ENCODE measurements at places on chromosomes 6 and 20. TPM values are rescaled to one million over a fixed set of nuclear protein-coding genes. Genes with fewer than 3 reads are reported as not detected.

DNA sequence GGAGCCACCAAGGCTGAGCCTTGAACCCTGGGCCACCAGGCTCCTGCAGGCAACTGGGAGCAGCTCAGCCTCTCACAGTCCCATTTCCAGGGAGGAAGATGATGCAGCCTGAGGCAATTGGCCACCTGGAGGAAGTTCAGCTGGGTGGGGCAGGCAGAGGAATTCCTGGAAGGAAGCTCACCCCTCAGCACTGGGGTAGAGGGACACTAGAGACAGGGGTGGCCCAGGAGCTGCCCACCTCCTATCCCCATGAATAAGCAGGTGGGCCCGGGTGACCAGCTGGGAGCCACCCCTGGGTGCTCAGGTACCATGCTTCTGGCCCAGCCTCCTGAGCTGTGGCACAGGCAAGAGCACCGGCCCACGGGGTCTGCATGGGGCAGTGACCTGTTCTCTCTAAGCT, 3.6 kb upstream of the HSPA12B start:
- no peak for DNase-seq

DNA sequence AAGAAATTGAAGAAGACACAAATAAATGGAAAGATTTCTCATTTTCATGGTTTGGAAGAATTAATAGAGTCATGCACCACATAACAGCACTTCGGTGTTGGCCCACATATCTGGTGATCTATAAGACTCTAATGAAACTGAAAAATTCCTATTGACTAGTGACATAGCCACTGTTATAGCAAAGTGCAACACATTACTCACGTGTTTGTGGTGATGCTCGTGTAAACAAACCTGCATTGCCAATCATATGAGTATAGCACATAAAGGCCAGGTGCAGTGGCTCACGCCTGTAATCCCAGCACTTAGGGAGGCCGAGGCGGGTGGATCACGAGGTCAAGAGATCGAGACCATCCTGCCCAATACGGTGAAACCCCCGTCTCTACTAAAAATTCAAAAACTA, 84.4 kb upstream of the STMND1 start:
- no peak for DNase-seq

C20orf141 gene
- total RNA-seq, result not detected

- no peak for DNase-seq
Measured at GRCh38 chr20:1338096-1338495, 9.2 kb upstream of the SDCBP2 start.

POU3F2 gene
- 0.61 TPM for total RNA-seq

HBS1L gene
- 70.0 TPM for total RNA-seq

DNA sequence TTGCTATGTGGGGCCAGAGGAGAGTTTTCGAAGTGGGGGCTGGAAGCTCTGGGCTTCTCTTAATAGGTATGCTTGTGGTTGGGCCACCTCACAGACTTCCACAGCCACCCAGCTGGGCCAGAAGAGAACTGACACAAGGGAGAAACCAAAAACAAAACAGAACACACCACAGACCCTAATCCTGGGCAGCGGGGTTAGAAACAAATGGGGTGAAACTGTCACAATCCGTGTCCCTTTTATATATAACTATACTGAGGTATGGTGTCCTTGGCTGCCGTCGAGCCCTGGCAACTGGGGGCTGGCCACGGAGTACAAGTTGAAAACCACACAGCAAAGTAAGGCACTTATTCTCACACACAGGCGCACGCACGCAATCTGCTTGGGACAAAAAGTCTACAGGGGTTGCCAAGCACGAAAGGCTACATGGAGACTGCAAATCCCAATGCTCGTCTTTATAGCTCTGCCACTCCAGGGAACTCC, 78.3 kb downstream of the TRAM2 start:
- DNase-seq, result no peak

DNA sequence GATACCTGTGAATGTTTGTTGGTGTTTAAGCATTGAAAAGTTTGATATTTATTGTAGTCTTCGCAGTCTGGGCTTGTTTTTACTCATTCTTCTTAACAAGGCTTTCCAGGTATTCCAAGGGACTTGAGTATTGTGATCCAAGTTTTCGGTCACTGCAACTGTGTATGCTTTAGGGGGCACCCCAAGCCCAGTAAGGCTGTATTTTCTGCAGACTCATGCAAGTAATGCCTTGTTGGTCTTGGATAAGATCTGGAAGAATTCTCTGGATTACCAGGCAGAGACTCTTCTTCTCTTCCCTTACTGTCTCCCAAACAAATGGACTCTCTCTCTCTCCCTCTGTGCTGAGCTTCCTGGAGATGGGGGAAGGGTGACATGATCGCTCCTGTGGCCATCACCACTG, 82.1 kb downstream of the RFPL4B start:
- no peak for DNase-seq

- DNase-seq, result no peak
Measured at GRCh38 chr6:43256670-43257366, 13.5 kb downstream of the TTBK1 start.

GABRR2 gene
- total RNA-seq, result not detected

C6orf58 gene
- total RNA-seq, result 1.3 TPM

DNA sequence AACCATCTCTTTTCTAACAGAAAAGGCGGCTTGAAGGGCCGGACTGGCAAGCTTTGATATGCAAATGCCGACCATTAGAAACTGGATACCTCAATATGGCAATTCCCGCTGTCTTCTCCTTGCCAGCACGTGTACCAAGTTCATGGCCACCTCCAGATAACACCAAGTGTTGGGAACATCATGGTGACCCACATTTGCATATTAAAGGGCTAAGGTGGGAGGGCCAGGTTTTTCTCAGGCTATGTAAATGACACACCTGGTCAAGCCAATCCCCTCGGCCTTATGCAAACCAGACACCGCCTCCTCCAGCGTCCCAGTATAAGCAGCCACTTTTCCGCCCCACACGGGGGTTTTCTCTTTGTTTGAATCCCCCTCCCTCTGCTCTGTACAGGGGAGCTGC, 110.7 kb downstream of the DACT2 start:
- no peak for DNase-seq

DNA sequence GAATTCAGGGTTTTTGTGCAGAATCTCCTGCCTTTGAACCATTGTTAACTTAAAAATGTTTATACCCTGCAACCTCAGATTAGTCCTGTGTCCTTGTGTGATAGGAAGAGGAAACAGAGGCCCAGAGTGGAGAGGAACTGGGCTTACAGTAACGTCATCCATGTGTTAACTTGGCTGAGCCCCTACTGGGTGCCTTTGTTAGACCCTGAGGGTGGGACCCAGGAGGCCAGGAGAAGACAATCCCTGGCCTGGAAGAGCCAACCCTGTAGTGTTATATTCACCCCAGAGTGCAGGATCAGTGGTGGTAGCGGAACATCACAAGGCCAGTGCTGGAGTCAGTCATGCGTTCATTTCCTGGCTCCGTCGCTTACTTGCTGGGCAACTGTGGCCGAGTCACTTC, 10.6 kb downstream of the MYLK2 start:
- no peak for DNase-seq
